ENCODE measurements at places on chromosomes 11 and 22.

- no peak for DNase-seq
Observed at GRCh38 chr22:39656495-39657490, 86.2 kb downstream of the CACNA1I start.

DNA sequence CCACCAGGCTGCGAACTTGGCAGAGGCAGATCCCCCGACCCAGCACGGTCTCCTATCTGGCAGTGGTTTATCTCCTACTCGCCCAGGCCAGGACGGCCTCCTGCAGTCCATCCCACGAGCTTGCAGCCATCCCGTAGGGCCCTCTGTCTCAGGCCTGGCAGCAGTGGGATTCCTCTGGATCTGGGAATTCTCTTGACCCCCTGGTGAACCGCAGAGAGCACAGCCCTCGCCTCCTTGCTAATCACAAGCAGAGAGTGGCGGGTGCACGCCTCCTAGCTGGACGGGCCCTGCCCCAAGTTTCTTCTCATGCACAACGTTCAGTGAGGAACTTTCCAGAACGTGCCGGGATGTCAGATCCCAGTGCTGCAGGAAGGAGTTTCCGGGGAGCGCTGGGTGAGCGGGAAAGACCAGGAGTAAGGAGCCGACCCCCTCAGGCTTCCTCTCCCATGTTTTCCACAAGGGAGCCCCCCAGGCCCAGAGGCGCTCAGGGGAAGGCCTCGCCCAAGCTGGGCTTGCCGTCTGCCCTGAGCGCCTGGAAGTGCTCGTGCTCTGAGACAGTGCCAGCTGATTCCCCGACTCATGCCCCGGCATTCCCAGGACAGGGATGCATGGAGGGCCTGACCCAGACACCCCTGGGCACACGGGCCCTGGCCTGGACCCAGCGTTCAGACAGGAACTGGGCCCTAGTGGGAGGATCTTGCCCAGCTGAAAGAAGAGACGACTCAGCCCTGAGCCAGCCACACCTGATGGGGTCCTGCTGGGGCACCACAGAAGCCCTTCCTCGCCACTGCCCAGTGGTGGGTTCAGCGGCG is 24.6 kb downstream of the IGF2 start:
- no peak for DNase-seq

DNA sequence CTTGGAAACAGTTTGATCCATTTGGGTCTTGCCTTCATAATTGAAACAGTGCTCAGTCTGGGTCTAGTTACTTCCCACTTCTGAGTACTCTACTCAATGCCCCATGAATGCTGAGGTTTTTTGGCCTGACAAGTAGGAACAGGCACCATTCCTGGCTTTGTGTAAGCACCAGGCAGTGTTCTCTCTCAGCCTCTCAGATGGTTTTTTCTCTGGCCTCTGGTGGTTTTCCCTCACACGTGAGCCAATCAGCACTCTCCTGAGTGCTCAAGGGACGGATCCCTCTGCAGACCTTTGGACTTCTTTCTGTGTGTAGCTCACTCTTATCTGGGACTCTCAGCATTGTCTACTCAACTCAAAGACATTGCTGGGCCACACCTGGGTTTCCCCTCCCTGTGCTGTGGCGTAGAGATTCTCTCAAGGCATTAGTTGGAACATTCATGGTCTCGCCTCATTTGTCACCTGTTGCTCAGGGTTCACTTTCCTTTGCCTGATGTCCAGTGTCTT is 21.3 kb downstream of the SIK2 start:
- DNase-seq: no peak

GRCh38 chr11:33949252-33949913 is 57.5 kb upstream of the LMO2 start:
- DNase-seq: no peak

GRCh38 chr11:124831897-124832296 is 31.7 kb upstream of the MSANTD2 start:
- no peak for DNase-seq

- DNase-seq: no peak
Observed at GRCh38 chr11:31645747-31646146, 136.2 kb downstream of the ELP4 start.

- no peak for DNase-seq
Observed at GRCh38 chr22:19046719-19047609, 75.2 kb downstream of the DGCR2 start.

- no peak for DNase-seq
Observed at GRCh38 chr11:75879737-75880136, 64.7 kb downstream of the UVRAG start.

- DNase-seq: no peak
Observed at GRCh38 chr11:63884196-63884932, 32.6 kb downstream of the RCOR2 start.

DNA sequence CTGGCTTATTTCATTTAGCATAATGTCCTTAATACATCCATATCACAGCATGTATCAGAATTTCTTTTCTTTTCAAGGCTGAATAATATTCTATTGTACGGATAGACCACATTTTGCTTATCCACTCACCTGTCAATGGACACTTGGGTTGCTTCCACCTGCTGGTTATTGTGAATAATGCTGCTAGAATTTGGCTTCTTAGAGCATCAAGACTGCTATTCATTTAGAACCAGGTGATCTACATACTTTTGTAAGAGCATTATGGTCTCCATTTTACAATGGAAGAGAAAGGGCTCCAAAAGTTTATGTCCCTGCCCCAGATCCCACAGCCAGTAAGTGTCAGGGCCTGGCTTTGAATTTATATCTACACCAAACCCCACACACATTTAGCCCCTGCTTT is 100.7 kb upstream of the CD82 start:
- DNase-seq: no peak

- DNase-seq: no peak
Observed at GRCh38 chr11:1513326-1514296, 27.0 kb upstream of the MOB2 start.

DNA sequence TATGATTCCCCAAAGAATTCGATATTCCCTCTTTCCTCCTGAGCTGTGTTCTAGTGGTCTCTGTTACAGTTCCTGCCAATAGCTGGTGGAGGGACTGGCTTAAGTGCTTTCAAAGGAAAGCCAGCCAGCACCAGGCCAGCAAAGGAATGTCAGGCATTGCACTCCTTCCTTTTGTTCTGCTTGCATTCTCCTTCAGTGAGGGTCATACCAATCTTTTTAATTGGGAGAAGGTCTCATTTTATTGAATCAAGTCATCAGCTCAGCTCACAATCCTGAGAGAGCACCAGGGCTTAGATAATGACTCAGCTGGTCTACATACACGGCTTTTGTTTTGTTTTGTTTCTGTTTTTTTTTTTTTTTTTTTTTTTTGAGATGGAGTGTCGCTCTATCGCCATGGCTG is 222.9 kb downstream of the NAV2 start:
- no peak for DNase-seq

- no peak for DNase-seq
Observed at GRCh38 chr22:29701155-29701999, 18.4 kb upstream of the CABP7 start.

DNA sequence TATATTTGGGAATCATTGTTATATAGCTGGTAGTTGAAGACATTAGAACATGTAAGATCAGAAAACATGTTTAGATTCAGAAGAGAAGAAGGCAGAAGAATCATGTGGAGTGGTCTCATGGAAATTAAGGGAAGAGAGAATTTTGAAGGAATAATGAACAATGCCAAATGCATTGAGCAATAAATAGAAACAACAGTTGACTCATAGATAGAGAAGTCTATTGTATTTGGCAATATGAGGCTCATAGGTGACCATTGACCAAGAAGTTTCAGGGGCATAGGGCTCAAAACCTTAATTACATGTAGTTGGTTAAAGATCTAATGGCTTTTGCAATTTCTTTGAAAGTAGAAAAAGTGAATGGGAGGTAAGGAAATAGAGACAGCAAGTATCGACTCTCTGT is 123.9 kb downstream of the PAX6 start:
- DNase-seq: no peak

DNA sequence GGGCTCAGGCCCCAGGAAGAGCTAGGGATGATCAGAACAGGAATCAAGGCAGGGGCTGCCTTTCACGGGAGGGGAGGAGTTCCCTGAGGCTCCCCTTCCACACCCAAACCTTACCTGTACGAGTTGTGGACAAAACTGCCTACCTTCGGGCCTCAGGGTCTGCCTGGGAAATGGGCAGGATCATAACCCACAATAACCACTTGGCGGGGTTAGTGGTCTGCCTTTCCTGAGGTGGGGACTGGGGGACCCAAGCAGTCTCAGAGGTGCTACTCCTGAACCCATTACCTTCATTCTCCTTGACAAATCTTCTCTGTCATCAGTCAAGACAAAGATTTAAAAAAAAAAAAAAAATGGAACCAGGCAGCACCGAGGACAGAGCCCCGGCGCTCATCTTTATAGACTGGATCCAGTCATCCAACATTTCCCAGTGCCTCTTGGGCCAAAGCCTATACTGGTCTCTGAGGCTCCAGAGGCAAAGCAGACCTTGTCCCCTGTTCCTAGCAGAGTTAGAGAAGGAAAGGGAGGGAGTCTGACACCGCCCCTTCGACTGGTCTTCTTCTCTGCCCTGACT is 14.2 kb downstream of the P2RY6 start:
- DNase-seq: no peak

DNA sequence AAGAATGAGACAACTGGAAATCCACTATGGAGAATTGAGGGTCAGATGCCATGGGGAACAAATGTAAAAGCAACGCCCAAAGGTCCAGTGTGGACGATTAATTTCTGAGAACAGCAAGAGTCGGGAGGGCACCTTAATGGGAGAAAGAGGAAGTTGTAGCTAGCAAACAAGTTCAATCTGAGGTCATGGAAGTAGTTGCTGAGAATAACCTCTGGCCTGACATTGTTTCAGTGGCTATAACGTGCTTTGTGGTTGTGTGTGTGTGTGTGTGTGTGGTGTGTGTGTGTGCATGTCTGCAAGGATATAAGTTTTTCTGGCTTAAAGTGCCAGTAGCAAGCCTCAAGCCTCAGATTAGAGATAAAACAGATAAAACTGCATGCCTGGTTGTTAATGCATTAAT is 1630.1 kb upstream of the TENM4 start:
- DNase-seq: no peak

Data from breast epithelium (tissue), 4 donors.